ENCODE measurements at places on chromosomes 5 and 9.

- DNase-seq: no peak
These were observed 492.6 kb upstream of the BRINP1 start for GRCh38 chr9:119861842-119862241.

- DNase-seq: no peak
These were observed 10.9 kb upstream of the HDHD3 start for GRCh38 chr9:113387560-113388230.

DNA sequence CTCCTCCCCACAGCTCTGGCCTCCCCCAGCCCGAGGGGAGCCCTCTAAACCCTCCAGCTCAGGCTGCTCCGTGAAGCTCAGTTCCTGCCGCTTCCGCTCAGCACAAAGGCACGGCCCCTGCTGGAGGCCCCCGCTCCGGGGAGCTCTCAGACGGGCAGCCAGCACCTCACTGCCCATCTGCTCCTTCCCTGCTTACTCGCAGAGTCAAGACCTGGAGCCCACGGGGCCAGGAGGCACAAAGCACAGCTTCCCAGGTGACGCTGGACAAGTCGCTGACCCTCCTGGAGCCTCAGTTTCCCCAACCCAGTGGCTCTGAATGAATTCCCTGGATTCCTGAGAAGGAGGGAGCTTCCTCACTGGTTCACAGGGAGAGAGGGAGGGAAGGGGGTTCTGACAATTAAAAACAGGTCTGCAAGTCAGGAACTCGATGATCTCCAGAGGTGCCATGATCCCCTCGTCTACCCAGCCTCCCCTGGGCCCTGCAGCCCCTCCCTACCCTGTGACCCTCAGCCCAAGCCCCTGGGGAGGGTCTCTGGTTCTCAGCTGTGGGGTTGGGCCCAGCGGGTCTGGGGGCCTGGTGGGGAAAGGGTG lies 36.2 kb downstream of the VAV2 start:
- peak; percentile 86 for DNase-seq

GRCh38 chr9:92426501-92427145 lies 2.4 kb upstream of the OMD start:
- no peak for DNase-seq

GRCh38 chr9:96006296-96006879 lies 130.9 kb downstream of the ERCC6L2 start:
- DNase-seq: no peak

GRCh38 chr9:111180811-111181210 lies 142.5 kb upstream of the LPAR1 start:
- DNase-seq: no peak

GRCh38 chr5:61137835-61138234 lies 24.4 kb downstream of the SMIM15 start:
- DNase-seq: no peak

DNA sequence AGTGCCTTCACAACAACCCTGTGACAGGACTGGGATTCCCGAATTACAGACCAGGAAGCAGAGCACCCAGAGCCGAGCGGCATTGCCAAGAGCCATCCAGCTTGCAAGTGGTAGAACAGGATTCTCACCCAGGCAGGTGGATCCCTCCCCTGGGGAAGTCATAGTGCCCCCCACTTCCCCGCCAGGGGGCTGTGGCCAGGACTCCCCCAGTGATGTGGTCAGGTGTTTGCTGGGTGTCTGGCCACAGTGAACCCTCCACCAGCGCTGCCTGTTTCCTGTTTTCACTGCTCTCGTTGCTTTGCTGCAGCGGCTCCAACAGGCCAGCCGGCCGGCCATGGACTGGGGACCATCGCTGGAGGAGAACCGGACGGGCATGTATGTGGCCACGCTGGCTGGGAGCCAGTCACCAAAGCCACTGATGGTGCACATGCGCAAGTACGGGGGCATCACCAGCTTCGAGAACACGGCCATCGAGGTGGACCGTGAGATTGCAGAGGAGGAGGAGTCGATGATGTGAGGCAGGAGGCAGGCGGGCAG lies 19.3 kb downstream of the SLC6A7 start:
- no peak for DNase-seq

DNA sequence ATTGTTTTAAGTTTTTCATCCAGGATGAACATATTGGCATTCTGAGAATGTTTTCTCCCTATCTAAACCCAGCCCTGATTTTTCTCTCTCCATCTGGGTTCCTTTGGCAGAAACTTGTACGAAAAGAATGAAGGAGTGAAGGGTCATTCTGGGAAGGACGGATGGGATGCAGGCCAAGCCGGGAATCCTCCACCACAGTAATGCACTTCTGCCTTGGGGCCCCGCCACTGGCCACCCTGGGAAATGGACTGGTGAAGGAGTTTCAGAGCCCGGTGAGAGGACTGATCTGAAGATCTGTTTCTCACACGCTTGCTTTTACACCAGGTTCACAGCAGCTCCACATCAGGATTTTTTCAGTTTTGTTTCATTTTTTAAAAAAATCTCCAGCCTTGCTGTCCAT lies 554.8 kb downstream of the BNC2 start:
- no peak for DNase-seq

DNA sequence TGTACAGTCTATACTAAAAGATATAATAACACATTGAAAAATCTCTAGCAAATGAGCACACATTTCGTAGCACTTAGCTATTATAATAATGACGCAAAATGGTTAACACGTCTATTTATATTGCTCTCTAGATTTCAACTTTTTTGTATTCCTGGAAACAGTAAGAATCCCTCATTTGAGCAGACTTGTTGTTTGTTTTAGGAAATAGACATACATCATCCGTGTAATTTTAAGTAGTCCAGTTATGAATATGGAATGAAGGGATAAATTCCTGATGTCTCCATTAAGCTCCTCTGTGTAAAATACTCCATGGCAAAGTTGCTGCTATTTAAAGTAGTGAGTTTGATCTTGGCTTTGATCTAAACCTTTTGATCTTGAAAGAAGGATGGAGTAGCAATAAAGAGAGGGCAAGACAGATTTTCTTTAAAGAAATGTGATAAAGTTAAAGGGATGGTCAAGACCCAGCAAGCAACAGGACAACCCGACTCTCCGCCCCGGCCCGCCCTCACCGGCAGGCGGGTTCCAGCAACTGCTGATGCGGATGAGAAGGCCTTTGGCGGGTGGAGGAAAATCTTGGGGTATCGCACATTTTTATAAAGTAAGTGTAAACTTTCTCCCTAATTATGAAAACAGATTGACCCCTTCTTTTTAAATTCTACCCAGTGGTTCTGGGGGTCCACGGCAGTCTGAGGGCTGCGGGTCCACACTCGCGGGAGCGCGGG lies 277.4 kb downstream of the AOPEP start:
- peak; percentile 80 for DNase-seq

- peak; percentile 72 for DNase-seq
These were observed 391.1 kb downstream of the ARHGEF28 start for GRCh38 chr5:74017112-74017511.

GRCh38 chr5:75053054-75053303 lies 621 bp upstream of the GCNT4 start:
- DNase-seq: no peak

GRCh38 chr9:116549786-116550660 lies 137.1 kb upstream of the TRIM32 start:
- no peak for DNase-seq

DNA sequence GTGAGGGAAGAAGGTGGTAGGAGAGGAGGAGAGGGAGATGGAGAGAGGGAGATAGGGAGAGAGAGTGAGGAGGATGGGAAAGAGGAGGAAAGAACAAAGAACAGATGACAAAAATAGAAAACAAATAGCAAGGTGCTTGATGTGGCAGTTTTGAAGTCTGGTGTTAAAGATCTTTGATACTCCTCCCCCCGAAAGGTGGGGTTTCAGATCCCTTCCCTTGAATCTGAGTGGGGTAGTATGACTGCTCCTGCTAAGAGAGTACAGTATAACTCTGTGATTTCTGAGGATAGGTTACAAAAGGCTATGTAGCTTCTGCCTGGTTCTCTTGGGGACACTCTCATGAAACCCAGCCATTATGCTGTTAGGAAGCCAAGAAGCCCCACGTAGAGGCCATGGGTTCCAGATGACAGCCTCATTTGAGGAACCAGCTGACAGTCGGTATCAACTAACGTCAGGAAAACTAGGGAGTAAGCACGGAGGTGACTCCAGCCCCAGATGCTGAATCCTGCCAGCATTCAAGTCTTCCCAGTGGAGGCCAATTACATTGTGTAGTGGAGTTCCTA lies 102.1 kb downstream of the FANCC start:
- no peak for DNase-seq

GRCh38 chr5:60700416-60700757 lies 421 bp upstream of the DEPDC1B start:
- DNase-seq: no peak

DNA sequence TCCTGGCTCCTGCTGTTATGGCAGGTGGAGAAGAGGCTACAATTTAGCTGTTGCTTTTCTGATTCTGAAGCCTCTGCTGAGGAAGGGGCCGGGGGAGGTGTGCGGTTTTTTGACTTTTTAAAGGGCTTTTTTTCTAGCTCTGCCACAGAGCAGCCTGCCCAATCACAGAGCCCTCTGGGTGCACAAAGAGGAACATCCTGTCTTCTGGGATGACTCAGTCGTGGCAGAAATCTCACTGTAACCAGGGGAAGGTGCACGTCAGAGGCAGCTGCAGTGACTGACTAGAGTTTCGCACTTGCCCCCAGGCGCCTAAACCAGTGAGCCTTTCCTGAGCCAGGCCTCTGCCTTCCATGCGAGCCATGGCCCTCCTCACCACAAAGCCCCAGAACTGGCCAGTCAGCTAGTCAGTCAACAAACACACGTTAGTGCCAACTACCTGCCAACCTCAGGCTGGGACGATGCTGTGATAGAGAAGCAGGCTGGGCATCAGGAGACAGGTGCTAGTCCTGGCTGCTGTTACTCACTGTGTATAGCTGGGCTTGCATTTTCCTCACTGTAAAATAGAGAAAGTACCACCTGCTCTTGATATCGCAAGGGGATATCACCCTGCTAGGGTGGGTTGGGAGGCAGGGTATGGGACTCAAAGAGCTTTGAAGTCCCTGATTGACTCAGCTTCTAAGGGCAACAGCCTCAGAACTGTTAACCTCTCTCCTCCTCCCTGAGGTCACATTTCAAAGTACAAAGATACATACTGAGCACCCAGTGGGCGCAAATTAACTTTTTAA lies 2.2 kb downstream of the AKNA start:
- no peak for DNase-seq

GRCh38 chr5:154712518-154713437 lies 42.4 kb upstream of the LARP1 start:
- peak; percentile 96 for DNase-seq

DNA sequence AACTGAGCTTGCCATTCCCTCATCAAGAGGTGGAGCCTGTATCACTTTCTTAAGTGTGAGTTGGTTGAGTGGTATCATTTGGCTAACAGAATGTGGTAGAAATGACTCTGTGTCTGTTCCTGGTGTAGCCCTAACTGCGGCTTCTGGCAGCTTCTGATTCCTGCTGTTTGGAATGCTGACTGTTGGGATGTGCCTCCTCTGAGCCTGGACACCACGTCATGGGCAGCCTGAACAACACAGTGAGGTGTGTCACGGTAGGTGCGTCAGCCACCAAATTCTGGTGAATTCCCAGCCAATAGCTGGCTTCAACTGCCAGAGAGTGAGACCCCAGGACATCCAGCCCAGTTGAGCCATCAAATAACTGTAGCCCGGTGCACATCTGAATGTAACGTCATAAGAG lies 6.1 kb upstream of the C9orf152 start:
- DNase-seq: no peak

GRCh38 chr9:73869264-73869663 lies 627.9 kb upstream of the RORB start:
- no peak for DNase-seq

GRCh38 chr5:102638912-102639652 lies 116.0 kb upstream of the PAM start:
- DNase-seq: no peak

- DNase-seq: no peak
These were observed 53.1 kb downstream of the HCN1 start for GRCh38 chr5:45643056-45643455.

- DNase-seq: no peak
These were observed 192.1 kb downstream of the COMMD10 start for GRCh38 chr5:116276952-116277351.

- DNase-seq: peak; percentile 46
These were observed 75.1 kb upstream of the IER5L start for GRCh38 chr9:129252937-129253802.

DNA sequence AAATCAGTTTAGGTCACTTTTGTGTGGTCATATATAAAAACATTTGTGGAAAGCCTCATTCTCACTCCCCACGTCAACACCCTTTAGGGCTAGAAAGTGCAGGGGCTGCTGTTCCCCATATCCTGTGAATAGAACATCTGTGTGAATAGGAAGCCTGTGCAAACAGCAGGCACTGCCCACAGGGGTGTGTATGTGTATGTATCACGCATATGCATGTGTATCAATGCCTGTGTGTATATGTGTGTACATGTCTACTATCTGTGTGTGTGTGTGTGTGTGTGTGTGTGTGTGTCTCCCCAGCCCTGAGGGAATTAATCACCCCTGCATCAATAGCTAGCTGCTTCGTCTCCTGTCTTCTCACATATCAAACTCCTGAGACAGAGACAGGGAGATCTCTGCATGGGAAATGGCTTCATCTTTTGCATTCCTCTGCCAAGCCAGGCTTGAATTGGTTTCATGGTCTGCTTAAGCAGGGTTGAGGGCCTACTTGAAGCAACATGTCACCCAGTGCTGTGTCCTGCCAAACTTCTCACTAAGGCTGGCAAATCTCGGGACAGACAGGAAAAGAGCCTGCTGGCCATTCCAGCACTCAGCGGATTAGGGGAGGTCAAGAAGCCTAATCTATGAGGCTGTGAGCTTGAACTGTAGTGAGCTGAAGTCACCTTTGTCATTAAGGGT lies 265.8 kb downstream of the ADAMTSL1 start:
- no peak for DNase-seq

- no peak for DNase-seq
These were observed 66.0 kb downstream of the TBCA start for GRCh38 chr5:77709993-77710685.

GRCh38 chr5:151113651-151114050 lies 32.8 kb upstream of the TNIP1 start:
- no peak for DNase-seq

GRCh38 chr5:2288968-2289367 lies 406.2 kb upstream of the IRX4 start:
- DNase-seq: no peak

DNA sequence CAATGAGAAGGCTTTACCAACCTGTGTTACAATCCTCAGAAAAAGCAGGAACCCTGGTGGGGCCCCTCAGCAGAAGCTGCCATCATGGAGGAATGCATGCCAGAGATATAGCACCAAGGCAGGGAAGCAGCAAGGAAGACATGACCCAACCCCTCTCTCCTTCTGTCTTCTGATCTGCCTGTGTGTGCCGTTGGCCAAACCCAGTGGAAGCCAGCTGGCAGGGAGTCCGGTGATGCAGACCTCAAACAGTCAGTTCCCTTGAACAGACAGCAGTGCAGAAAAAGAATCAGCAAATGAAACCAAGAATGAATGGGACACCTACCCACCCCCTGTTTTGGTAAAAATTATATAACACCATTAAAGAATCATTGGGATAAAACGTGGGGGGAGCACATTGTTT lies 234.2 kb downstream of the ZNF608 start:
- DNase-seq: no peak

Measured in endodermal cell (in vitro differentiated cells).